HAP-1 (cell line): ENCODE measurements at places on chromosomes 3 and 15.

GRCh38 chr3:114451051-114451451 lies 157.2 kb downstream of the TIGIT start:
- DNase-seq = no peak

- no peak for DNase-seq
Measured at GRCh38 chr3:43587303-43587702, 34.5 kb downstream of the ANO10 start.

- DNase-seq = no peak
Measured at GRCh38 chr15:46265664-46266347, 631.0 kb downstream of the SQOR start.

GRCh38 chr3:160003520-160004128 lies 15.0 kb downstream of the IL12A start:
- DNase-seq = no peak

- DNase-seq = no peak
Measured at GRCh38 chr3:63571682-63572081, 80.8 kb upstream of the SNTN start.

GRCh38 chr3:33372218-33373081 lies 67.8 kb downstream of the UBP1 start:
- DNase-seq = peak; percentile 58

DNA sequence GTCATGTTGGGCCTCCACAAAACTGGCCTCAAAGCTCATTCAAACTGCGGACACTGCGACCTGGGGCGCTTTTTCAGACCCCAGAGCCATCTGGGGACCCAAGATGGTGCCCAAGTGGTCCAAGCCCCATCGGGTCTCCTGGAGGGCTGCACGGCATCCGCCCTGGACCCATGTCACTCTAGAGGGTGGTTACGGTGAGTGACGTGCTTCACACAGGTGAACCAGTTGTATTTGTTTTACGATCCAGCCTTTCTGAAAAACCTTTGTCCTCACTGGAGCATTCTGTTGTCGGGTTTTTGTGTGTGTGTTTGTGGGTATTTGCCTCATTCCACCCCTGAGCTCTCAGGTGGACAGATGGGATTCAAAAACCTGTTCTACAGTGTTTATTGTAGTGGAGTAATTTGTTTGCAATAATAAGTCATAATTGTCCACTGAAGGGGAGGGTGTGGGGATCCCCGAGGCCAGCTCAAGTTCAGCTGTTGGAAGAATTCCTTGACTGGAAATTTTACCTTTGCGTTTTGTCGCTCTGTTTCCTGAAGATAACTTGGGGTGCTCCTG lies 1.9 kb downstream of the SLC51A start:
- DNase-seq = no peak
